NCI-H146 (cell line): ENCODE measurements at places on chromosomes 13 and 19.

- DNase-seq = no peak
These were observed 271.1 kb downstream of the KCNRG start for GRCh38 chr13:50286324-50286723.

GRCh38 chr19:44611812-44612295, 1.5 kb upstream of the IGSF23 start:
- peak; percentile 98 for DNase-seq

- no peak for DNase-seq
These were observed 350.0 kb downstream of the DCT start for GRCh38 chr13:94129490-94129894.

DNA sequence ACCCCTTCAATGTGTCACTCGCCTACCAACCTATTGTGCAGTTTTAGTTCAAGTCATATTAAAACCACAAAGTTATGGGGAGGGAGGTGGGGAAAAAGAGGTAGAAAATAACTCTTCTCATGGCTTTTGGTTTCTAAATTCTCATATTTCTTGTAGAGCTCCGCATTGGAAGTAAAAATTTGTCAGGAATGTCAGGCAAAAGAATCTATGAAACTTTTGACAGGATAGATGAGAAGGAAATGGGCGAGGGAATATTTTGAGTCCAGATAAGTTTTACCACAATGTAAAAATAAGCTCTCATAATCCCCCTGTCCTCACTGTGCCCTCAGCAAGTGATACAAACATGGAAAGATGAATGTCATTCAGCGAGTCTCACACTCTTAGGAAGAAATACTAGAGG, 270.4 kb downstream of the DLEU7 start:
- no peak for DNase-seq

- DNase-seq = no peak
These were observed 61.4 kb downstream of the ERCC5 start for GRCh38 chr13:102907016-102907756.

GRCh38 chr19:32208060-32208459, 137.3 kb upstream of the ZNF507 start:
- DNase-seq = no peak

DNA sequence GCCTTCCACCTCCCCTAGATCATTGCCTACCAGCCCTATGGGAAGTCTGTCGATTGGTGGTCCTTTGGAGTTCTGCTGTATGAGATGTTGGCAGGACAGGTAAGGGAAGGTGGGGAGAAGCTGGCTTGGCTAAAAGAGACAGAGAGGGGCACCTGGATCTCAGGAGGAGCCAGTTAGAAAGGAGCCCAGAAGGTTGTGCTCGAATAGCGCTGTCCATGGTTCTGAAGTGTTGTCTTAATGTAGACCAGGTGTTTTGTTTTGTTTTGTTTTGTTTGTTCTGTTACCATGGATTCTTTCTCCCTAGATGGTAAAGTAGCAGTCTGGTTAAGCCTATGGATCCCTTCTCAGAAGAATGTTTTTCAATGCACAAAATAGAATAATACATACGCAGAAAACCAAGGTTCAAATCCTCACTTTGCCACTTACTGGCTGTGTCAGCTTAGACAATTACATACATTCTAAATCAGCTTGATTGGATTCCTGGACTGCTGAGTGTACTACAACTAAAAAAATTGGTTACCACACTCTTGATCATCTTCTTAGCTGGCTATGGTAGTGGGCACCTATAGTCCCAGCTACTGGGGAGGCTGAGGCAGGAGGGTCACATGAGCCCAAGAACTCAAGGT, 5.9 kb upstream of the CACNG7 start:
- no peak for DNase-seq

GRCh38 chr13:77514336-77514726, 21.2 kb upstream of the SCEL start:
- DNase-seq = no peak

DNA sequence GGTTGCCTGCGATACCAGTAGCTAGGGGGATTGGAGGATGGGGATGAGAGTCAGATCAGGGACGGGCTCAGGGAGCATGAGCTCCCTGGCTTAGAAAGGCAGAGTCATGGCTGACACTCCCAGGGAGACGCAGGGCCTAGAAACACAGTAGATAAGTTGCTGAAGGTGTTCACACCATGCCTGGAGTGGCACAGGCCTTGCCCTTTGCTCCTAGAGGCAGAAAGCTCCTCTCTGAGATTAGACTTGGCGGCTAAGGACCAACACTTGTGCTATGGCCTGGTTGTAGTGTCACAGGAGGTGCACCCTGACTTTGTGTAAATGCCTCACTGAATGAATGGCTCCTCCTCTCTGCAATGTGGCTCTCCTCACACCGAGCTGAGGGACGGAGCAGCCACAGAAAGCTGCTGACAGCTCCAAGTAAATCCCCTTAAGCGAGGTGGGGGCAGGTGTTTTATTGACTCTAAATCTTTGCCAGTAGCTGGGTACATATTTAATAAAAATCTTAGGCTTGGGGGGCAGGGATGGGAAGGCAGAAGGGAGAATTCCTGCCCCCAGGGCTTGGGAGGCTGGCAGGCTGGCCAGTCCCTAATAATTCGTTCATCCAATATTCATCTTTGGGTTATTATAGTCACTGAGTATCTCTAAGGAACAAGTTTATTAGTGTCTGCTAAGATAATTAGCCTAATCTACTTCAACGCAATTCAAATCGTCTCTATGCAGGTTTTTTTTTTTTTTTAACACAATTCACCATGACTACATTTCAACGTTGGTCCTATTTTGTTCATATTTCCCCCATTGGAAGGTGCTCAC, 54.9 kb downstream of the SIAH3 start:
- DNase-seq = no peak

DNA sequence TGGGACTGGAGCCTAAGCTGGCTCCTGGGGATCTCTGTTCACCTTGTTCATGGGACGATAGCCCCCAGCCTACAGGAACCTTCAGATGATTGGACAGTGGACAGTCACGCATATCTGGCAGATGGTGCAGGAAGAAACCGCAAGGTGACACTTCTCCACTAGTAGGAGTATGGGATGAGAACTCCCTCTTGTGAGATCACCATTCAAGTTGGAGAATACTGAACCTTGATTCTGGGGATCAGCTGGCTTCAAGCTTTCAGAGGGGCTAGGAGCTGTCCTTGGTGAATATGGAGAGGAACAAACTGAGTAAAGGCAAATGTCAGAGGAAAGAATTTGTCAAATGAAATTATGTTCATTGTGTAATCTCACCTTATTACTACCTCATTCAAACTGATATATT, 204.5 kb downstream of the PDS5B start:
- DNase-seq = no peak

GRCh38 chr19:18097993-18098890, 664 bp downstream of the MAST3 start:
- no peak for DNase-seq
